Stimulated activated effector memory CD8-positive, alpha-beta T cell treated with anti-CD3 and anti-CD28 coated beads, Interleukin-12 subunit alpha, Interleukin-12 subunit beta, amount 100 ng/mL, for 72 hours (primary cell): ENCODE measurements at places on chromosomes 2 and 18.

GRCh38 chr2:238646803-238647202, 201.1 kb upstream of the TWIST2 start:
- no peak for DNase-seq

GRCh38 chr2:37323176-37323780, 1.4 kb downstream of the PRKD3 start:
- no peak for DNase-seq

- no peak for DNase-seq
Measured at GRCh38 chr2:127479219-127479825, 47.0 kb downstream of the IWS1 start.

DNA sequence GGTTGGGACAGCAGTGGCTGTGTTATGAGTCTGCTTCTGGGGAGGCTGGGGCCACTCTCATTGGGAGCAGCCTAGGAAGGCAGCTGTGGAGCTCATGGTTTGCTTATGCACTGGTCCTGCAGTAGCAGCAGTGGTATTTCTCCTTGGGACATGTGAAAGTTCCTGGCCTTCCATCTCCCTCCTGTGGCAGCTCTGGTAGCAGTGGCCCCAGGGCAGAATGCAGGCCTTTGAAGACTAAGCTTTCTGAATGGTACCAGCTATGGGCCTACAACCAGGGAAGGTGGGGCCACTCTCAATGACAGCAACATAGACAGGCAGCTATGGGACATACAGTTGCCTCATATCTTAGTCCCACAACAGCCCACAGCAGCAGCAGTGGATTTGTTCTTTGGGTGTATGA, 117.3 kb upstream of the VWC2L start:
- no peak for DNase-seq
